CD4-positive, CD25-positive, alpha-beta regulatory T cell (primary cell): ENCODE measurements at places on chromosomes 12 and 14. TPM values are rescaled to one million over a fixed set of nuclear protein-coding genes. Genes with fewer than 3 reads are reported as not detected.

SPSB2 gene
- 8.2 TPM for total RNA-seq

EAPP gene
- total RNA-seq, result 86.0 TPM

RXYLT1 gene
- total RNA-seq, result 8.9 TPM

GPR68 gene
- total RNA-seq, result 18.8 TPM

SLC25A47 gene
- total RNA-seq, result not detected

TTC5 gene
- total RNA-seq, result 18.9 TPM

RPL10L gene
- not detected for total RNA-seq

TTC6 gene
- not detected for total RNA-seq

KRT83 gene
- not detected for total RNA-seq

APOF gene
- not detected for total RNA-seq

TAS2R42 gene
- total RNA-seq, result not detected

GPR84 gene
- not detected for total RNA-seq

POTEM gene
- total RNA-seq, result not detected

SLC25A21 gene
- not detected for total RNA-seq

CELA1 gene
- total RNA-seq, result not detected

KRT75 gene
- total RNA-seq, result not detected

CCDC38 gene
- total RNA-seq, result not detected

SERPINA9 gene
- total RNA-seq, result not detected

DAO gene
- total RNA-seq, result not detected

NKX2-1 gene
- total RNA-seq, result not detected

RNASE3 gene
- total RNA-seq, result not detected
